ENCODE measurements at places on chromosomes 6 and 20. TPM values are rescaled to one million over a fixed set of nuclear protein-coding genes. Genes with fewer than 3 reads are reported as not detected.
A peak's percentile ranks its signal among the peaks of the same experiment; 100 is the strongest.

The NKX2-4 gene
- total RNA-seq, result not detected

The TRAPPC3L gene
- 0.42 TPM for total RNA-seq

The TSPO2 gene
- not detected for total RNA-seq

The APOM gene
- total RNA-seq, result 1.8 TPM

GRCh38 chr6:144036064-144036834 lies 28.2 kb upstream of the PLAGL1 start:
- no peaks in the 10 kb centered on the region for H3K4me1 ChIP-seq
- H3K36me3 ChIP-seq, result no peaks in the 10 kb centered on the region
- no peak for DNase-seq

- H3K27me3 ChIP-seq, result peaks cover 6% of the 10 kb centered on the region
- H3K4me3 ChIP-seq, result no peak overlapping the region
- H3K4me1 ChIP-seq, result no peaks in the 10 kb centered on the region
- H3K36me3 ChIP-seq, result no peaks in the 10 kb centered on the region
- DNase-seq, result peak; percentile 88
- no peak overlapping the region for H3K27ac ChIP-seq
Observed at GRCh38 chr6:166408936-166409755, 26.4 kb upstream of the MPC1 start.

GRCh38 chr6:144564202-144564601 lies 279.1 kb downstream of the UTRN start:
- H3K4me3 ChIP-seq, result no peak overlapping the region
- peaks cover 5% of the 10 kb centered on the region for H3K36me3 ChIP-seq
- no peaks in the 10 kb centered on the region for H3K4me1 ChIP-seq
- no peaks in the 10 kb centered on the region for H3K27me3 ChIP-seq
- no peak for DNase-seq
- no peak overlapping the region for H3K27ac ChIP-seq

DNA sequence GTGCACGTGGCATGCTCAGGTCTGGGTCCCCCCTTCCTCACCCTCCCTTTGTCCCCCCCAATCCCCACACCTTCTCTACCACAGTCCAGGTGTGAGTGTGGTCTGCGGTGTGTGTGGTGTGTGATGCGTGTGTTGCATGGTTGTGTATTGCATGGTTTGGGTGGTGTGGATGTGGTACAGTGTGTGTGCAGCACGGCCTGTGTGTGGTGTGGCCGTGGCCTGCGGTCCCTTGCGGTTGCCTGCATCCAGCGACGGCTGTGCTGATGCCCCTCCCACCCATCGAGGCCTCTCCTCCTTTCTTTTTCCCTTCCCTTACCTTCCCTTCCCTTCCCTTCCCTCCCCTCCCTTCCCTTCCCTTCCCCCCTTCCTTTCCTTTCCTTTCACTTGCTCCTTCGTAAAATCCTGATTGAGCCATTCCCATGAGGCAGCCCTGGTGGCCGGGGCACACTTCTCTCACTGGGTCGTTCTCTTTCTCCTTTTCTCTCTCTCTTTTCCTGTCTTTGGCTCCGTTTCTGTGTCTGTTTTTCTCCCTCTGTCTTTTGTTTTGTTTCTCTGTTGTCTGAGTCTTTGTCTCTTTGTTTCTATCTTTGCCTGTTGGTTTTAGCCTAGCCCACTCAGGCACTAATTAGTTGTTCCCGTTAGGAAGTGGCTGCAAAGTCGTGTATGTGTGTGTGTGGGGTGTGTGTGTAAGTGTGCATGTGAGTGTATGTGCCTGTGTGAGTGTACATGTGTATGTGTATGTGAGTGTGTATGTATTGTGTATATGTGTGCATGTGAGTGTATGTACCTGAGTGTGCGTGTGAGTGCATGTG lies 65.7 kb downstream of the SRC start:
- H3K27ac ChIP-seq, result no peak overlapping the region
- no peaks in the 10 kb centered on the region for H3K36me3 ChIP-seq
- H3K4me3 ChIP-seq, result peak overlapping the region; percentile 55
- H3K27me3 ChIP-seq, result peaks cover 52% of the 10 kb centered on the region
- DNase-seq, result no peak
- H3K4me1 ChIP-seq, result no peaks in the 10 kb centered on the region

DNA sequence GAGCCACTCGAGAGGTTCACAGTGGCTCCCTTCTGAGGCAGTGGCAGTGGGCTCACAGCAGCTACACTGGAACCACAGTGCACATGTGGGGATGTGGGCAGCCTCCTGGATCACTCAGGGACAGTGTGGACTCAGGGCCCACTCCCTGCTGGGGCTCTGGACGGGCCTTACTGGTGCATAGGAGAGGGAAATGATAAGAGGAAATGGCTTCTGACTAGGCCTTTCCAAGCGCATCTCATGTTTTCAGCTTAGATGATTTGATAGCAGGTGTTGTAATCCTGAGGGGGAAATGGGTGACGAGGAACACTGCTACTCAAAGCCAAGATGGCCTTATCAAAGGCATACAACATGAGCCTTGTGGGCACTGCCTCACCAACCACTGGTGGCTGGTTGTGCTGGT lies 44.0 kb downstream of the PANK2 start:
- peak overlapping the region; percentile 68 for H3K27ac ChIP-seq
- DNase-seq, result no peak
- H3K36me3 ChIP-seq, result no peaks in the 10 kb centered on the region
- H3K4me3 ChIP-seq, result peak overlapping the region; percentile 61
- no peaks in the 10 kb centered on the region for H3K27me3 ChIP-seq

GRCh38 chr6:116314878-116315277 lies 35.1 kb upstream of the TSPYL1 start:
- H3K27ac ChIP-seq, result no peak overlapping the region
- H3K27me3 ChIP-seq, result no peaks in the 10 kb centered on the region
- no peak for DNase-seq
- H3K36me3 ChIP-seq, result no peaks in the 10 kb centered on the region
- H3K4me3 ChIP-seq, result no peak overlapping the region

- H3K27ac ChIP-seq, result no peak overlapping the region
- H3K4me3 ChIP-seq, result no peak overlapping the region
- no peak for DNase-seq
- no peaks in the 10 kb centered on the region for H3K27me3 ChIP-seq
Observed at GRCh38 chr20:51661609-51662178, 106.5 kb downstream of the ATP9A start.

DNA sequence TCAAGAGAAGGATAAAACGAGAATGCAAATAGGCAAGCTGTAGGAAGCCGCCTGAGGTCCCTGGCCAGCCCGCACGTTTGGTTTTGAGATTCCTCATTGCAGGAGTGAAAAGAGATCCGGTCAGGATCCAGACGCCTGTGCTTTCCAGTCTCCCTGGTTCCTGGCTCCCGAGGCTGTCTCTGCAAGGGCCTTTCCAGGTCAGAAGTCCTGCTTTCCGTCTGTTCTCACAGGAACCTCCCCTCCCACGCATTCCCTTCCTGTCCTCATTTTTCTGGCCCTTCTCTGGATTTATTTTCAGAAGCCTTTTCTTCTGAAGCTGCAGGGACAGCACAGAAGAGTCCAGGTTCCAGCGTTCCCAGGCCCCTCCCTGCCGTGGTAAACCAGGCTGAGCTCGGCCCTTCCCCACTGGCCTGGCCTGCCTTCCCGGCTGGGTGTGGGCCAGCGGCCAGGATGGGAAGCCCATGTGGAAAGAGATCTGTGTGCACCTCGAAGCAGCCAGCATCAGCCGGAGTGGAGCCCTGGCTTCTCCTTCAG lies 54.0 kb downstream of the TMEM242 start:
- H3K27ac ChIP-seq, result peak overlapping the region; percentile 75
- no peaks in the 10 kb centered on the region for H3K36me3 ChIP-seq
- no peak overlapping the region for H3K4me3 ChIP-seq
- no peak for DNase-seq

DNA sequence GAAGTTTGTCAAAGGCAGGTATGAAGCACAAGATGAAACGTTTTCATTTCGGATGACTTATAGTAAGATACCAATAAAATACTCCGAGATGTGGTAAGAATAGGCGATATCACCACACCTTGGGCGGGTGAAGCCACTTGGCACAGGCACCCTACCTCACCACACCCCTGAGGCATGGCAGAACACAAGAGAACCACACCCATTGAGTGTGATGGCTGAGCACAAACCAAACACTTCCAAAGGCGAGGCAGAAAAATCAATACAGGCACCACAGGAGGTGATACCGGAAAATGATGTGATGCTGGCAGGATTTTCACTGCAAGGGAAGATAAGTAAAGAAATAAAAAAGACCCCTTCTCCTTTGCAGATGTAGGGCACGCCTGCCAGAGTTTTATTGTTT lies 332.9 kb upstream of the PRDM1 start:
- peaks cover 10% of the 10 kb centered on the region for H3K4me1 ChIP-seq
- no peak overlapping the region for H3K4me3 ChIP-seq
- no peaks in the 10 kb centered on the region for H3K36me3 ChIP-seq
- no peaks in the 10 kb centered on the region for H3K27me3 ChIP-seq
- DNase-seq, result no peak
- H3K27ac ChIP-seq, result no peak overlapping the region

- H3K27ac ChIP-seq, result no peak overlapping the region
- no peak overlapping the region for H3K4me3 ChIP-seq
- peaks cover 7% of the 10 kb centered on the region for H3K4me1 ChIP-seq
- H3K36me3 ChIP-seq, result no peaks in the 10 kb centered on the region
Observed at GRCh38 chr6:46370622-46371021, 120.6 kb downstream of the RCAN2 start.

DNA sequence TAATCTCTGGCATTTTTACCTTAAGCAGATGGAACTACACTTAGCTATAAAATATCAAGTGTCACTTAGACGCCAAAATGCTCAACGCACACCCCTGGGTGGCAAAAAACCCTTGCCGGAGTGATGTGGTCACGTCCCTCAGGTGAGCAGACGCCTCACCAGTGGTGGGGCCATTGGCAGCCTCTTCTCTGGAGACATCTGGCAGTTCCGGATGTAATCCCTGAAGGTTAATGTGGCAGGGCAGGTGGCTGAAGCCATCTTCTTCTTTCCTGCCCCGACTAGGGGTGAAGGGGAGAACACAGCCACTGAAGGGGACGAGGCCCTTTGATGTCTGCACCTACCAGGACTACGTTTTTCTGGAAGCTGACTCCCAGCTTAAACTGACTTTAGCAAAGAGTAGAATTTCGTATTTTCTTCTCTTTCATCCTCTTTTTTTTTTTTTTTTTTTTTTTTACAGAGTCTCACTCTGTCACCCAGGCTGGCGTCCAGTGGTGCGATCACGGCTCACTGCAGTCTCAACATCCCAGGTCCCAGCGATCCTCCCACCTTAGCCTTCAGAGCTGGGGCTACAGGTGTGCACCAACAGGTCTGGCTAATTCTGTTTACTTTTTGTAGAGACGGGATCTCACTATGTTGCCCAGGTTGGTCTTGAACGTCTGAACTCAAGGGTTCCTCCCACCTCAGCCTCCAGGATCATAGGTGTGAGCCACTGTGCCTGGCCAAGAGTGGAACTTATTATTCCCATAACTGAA lies 152.1 kb downstream of the TTLL2 start:
- H3K27me3 ChIP-seq, result no peaks in the 10 kb centered on the region
- no peak overlapping the region for H3K27ac ChIP-seq
- DNase-seq, result no peak

- H3K4me3 ChIP-seq, result no peak overlapping the region
- H3K27me3 ChIP-seq, result no peaks in the 10 kb centered on the region
- no peaks in the 10 kb centered on the region for H3K36me3 ChIP-seq
- DNase-seq, result no peak
- H3K27ac ChIP-seq, result no peak overlapping the region
Observed at GRCh38 chr6:40529040-40529439, 58.1 kb downstream of the LRFN2 start.

DNA sequence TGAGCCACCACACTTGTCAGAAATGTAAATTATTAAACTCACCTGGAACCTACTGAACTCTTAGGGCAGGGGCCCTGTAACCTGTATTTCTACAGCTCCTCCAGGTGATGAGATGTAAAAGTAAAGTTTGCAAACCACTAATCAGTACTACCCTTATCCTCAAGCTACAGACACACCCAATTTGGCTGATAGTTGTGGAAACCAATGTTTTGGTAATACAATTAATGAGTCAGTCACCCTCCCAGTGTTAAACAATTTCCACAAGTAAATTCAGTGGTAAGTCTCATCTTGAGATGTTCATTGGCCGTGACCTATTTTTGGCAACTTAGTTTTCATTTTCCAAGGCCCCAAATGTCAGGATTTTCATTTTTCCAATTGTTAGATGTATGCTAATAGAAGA lies 29.6 kb downstream of the GCNT2 start:
- no peaks in the 10 kb centered on the region for H3K36me3 ChIP-seq
- no peak overlapping the region for H3K4me3 ChIP-seq
- no peak for DNase-seq
- H3K4me1 ChIP-seq, result peaks cover 62% of the 10 kb centered on the region
- H3K27ac ChIP-seq, result no peak overlapping the region

DNA sequence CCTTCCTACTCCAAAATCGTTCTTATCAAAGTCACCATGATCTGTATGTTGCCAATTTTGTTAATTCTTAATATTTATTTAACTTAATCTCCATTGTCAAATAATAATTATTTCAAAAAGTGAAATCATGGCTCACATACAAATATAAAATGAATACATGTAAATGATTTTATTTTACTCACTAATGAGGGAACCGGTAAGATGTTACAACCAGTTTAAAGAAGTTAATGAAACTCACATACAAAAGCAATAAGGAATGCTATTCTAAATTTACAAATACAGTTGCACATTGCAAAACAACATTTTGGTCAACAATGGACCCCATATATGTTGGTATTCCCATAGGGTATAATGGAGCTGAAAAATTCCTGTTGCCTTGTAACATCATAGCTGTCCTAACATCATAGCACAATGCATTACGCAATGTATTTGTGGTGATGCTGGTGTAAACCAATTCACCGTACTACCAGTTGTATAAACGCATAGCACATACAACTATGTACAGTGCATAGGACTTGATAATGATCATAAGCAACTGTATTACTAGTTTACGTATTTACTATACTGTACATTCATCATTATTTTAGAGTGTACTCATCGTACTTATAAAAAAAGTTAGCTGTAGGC lies 6.5 kb upstream of the SLC22A16 start:
- H3K27me3 ChIP-seq, result no peaks in the 10 kb centered on the region
- H3K27ac ChIP-seq, result no peak overlapping the region
- H3K36me3 ChIP-seq, result no peaks in the 10 kb centered on the region
- no peaks in the 10 kb centered on the region for H3K4me1 ChIP-seq
- DNase-seq, result peak; percentile 0
- H3K4me3 ChIP-seq, result no peak overlapping the region

GRCh38 chr6:10719296-10719963 lies 3.4 kb upstream of the TMEM14C start:
- no peaks in the 10 kb centered on the region for H3K36me3 ChIP-seq
- H3K4me3 ChIP-seq, result peak overlapping the region; percentile 64
- DNase-seq, result peak; percentile 17
- H3K27ac ChIP-seq, result peak overlapping the region; percentile 86
- H3K4me1 ChIP-seq, result peaks cover 16% of the 10 kb centered on the region

GRCh38 chr6:14436592-14437132 lies 319.1 kb downstream of the CD83 start:
- DNase-seq, result no peak
- peaks cover 62% of the 10 kb centered on the region for H3K4me1 ChIP-seq
- H3K27me3 ChIP-seq, result no peaks in the 10 kb centered on the region
- no peak overlapping the region for H3K27ac ChIP-seq
- no peak overlapping the region for H3K4me3 ChIP-seq

DNA sequence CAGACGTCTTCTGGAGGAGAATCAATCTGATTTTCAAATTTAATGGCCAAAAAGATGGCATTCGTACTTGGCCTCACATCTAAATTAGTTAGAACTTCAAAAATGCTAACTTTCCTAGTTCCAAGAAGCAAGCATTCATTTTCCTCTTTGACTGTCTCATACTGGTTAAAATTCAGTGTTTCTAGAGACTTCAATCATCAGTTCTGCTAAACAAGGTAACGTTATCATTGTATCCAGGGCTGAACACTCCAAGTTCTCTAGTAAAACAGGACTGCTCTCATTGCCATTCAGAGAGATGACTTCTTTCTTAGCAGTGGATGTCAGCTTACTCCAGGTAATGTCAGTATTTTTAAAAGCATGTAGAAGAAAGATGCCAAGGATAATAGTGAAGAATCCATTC lies 34.6 kb upstream of the ENTPD6 start:
- no peak overlapping the region for H3K27ac ChIP-seq
- H3K4me3 ChIP-seq, result no peak overlapping the region
- no peak for DNase-seq
- H3K27me3 ChIP-seq, result peaks cover 4% of the 10 kb centered on the region
